ENCODE measurements at places on chromosomes 16 and 17.

DNA sequence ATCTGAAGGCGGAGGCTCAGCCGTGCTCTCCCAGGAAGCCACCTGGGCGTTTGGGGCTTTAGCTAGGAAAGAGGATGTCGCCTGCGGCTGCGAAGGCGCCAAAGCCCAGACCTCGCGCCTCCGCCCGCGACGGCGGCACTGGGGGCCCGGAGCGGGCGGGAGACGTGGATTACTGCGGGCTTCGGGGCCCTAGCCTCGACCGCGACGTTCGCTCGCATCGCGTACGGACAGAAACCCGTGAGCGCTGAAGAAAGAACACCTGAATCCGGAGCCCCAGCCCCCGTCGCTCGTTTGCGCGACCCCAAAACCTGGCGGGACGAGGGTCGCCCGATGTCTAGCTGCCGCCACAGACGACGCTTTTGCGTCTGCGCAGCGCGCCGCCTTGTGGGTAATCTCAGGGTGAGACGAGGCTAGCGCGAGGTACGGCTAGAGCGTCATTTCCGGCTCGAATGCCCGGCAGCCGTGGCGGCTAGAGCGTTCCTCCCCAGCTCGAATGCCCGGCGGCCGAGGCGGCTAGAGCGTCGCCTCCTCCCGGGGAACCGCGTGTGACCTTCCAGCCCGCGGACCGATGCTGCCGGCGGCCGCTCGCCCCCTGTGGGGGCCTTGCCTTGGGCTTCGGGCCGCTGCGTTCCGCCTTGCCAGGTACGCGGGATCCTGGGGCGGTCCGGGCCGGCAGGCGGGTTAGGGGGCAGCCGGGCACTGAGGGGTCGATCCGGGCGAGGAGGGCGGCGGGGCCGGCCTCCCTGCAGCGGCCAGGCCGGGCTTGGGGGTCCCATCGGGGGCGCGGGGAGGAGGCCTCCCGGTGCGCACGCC lies at the start of gene MRPL12:
TSS of gene MRPL12 (plus strand) at position 434 of the 813 bp plus-strand sequence. CDS start at position 569, 135 bp downstream.
- DNase-seq = no peak

GRCh38 chr17:60857556-60858080 lies 180.0 kb downstream of the BCAS3 start:
- no peak for DNase-seq

DNA sequence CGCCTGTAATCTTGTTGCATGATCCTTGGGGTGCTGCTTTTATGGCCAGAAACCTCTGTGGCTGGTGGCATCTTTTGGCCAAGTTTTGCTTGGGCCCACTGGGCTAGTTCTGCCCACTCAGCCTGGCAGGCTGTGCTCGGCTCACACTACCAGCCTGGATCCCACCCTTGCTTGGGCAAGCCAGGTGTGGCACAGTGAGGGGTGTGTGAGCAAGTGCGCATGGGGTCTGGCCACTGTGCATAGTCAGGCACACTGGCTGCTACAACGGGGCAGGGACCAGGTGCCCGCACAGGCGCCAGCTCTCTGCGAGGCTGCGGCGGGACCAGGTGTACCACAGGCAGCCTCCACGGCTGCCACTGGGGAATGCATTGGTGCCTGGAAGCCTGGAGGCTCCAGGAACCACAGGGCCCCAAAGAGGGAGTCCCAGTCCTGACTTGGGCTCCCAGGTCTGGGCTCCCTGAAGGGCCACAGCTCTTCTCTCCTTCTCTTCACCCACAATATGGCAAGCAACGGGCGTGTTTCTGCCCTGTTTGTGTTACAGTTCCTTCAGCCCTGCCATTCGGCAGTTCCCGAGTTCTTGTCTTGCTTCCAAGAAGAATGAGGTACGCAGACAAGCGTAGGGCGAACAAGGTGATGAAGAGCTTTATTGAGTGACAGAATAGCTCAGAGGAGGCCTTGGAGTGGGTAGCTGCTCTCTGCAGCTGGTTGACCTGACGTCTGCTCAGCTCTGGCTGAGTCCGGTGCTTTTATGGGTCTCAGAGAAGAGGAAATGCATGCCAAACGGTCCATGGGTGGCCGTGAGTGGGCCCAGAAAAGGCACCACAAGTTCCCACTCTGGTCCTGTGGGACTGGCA lies 26.7 kb upstream of the PRM1 start:
- no peak for DNase-seq

DNA sequence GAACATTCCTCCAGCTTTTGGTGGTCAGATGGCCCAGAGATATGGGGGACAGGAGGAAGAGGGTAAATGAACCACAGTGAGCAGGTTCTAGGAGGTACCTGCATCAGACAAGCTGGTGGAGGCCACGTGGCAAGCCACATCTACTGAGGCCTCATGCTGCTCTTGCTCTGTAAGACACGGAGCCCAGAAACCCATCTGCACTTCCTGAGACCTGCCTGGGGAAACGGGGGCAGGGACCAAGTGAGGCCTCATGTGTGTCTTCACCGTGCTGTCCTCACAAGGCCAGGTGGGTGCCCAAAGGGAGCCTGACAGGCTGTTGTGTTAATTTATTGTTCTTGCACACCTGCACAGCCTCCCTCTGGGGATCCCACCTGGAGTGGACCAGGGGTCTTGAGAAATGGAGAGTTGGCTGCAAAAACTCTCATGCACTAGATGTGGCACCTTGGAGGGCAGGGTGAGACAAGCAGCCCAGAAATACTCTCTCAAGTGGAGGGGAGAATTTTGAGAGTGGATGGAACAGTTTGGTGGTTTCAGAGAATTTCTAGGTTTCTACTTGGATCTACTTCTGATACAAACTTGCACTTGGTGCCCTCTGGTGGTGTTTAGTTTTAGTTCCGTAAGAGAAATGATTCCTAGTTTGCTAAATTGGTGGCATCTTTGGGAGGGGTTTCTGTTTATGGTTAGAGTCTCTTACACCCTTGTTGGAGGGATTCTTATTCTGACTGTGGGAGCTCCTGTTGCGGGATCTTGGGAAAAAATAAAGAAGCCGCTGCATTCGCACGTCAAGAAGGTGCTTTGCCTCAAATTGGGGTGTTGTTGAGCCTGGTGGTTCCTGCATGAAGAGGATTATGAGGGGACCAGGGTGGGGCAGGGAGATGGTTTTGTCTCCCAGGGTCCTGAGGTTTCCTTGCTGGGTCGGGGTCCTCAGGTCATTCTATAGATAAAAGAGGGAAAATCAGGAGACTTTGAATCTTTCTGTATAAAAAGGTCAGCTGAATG lies 47.5 kb downstream of the SLC6A2 start:
- no peak for DNase-seq

DNA sequence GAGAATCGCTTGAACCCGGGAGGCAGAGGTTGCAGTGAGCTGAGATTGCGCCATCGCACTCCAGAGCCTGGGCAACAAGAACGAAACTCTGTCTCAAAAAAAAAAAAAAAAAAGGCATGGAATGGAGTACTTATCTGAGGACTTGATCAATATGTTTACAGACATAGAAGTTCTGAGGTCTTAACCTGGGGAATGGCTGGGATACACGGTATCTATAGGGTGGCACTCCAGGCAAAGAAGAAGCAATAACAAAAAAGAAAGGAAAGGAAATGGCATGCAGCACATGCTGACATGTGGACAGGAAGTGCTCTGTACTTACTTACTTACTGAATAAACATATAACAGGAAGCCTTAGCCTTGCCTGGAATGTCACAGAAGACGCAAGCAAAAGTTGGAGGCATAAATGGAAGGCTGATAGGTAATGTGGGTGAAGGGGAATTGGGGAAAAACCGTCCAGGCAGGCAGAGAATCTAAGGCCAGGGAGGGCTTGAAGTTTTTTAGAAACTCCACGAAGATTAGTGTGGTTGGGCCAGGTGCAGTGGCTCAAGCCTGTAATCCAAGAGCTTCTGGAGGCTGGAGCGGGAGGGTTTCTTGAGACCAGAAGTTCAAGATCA lies 10.1 kb upstream of the SPOP start:
- no peak for DNase-seq

DNA sequence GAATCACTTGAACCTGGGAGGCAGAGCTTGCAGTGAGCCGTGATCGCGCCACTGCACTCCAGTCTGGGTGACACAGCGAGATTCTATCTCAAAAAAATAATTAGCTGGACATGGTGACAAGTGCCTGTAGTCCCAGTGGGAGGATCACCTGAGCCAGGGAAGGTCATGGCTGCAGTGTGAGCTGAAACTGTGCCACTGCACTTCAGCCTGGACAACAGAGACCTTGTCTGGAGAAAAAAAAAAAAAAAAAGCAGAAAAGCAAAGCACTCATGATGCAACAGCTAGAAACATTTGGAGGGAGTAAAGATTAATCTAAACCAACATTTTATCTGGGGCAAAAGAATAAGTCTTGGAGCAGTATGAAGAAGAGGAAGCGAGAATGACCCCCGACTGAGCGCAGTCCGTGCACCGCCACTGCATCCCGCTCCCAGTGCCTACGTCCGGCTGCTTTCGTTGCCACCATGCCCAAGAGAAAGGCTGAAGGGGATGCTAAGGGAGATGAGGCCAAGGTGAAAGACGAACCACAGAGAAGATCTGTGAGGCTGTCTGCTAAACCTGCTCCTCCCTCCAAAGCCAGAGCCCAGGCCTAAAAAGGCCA lies 8.2 kb downstream of the PRPSAP1 start:
- no peak for DNase-seq

- DNase-seq = no peak
Measured at GRCh38 chr17:36641877-36642845, 40.8 kb downstream of the MRM1 start.

DNA sequence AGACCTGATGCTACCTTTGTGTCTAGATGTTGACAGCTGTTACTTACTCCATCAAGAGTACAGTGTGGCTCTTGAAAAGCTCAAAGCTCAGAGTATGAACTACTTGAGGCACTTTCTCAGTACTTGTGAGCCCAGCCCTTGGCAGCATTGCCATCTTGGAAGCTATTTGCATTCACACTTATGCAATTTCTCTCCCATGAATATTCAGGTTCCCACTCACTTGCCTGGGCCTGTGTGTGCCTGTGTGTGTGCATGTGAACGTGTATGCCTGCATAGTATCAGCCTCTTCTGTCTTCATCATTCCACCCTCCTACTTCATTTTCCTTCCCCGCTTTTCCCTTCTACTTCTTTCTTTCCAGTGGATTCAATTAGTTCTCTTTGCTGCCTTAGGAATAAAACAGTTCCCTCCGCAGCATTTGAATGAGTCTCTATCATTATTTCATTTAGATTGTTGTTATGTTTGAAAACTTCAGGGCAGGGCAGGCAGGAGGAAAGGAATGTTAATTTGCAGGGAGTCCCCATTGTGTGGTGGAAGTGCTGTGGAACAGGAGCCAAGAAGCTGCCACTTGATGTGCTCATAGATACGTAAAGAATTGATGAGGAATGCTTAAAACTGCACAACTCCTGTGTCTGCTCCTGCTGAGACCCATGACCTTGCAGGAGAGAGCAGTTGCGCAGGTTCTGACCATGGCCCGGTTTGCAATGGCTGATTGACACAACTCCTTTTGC lies 58.9 kb downstream of the HS3ST4 start:
- no peak for DNase-seq

- no peak for DNase-seq
Measured at GRCh38 chr17:9465210-9465921, 110.3 kb downstream of the STX8 start.

DNA sequence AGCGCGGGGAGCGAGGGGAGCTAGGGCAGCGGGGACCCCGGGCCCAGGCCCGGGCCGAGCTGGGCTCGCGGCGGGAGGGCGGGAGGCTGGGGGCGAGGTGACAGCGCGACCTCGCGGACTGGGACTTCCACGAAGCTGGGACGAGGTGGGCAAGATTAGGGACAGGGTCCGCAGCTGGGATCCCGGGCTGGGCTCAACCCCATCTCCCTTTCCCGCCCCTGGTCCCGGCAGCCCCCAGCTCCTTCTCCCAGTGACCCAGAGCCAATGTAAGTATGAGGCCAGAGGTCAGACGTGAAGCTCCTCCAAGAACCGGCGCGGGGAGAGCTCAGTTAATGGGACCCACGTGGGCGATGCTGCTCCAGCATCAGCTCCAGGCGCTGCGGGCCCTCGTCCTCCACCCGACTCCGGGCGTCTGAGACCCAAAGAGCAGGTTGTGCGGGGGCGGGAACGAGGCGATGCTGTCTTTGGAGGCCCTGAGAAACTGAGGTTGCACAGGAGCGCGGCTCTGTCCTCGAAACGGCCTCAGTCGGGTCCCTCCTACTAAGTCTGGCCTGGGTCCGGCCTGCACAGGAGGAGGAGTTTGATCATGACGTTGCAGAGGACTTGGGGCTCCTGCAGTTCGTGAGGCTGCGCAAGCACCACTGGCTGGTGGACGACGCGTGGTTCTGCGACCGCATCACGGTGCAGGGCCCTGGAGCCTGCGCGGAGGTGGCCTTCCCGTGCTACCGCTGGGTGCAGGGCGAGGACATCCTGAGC lies 585 bp downstream of the ALOX12 start:
- no peak for DNase-seq

- DNase-seq = no peak
Measured at GRCh38 chr17:3879186-3879585, 13.7 kb downstream of the CAMKK1 start.

DNA sequence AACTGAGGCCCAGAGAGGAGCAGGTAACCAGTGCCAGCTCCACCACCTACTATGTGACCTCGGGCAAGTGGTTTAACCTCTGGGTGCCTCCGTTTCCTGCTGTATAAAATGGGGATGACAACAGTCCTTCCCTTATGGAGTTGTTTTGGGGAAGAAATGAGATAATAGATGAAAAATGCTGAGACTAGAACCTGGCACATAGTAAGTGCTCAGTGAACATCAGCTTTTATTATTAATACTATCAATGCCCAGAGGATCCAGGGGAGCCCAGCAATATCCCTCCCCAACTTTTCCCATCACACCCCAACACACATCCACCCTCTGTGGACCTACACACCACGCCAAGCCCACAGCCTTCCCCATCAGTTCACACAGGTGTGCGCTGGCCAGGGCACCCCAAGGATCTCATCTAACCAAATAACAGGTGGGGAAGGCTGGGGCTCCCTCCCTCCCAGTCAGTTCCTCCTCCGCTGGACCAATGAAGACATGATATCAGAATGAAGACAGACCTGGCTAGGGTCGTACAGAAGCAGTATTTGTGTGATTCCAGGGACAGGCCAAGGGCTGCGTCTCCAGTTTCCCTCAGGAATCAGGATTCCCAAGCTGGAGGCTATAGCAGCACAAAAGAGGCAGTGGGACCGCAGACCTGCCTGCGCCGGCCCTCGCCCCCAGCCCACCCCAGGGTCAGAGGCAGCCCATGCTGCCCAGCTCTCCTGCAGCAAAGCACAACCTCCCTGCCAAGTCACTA lies 1.8 kb downstream of the ATP2A3 start:
- no peak for DNase-seq

DNA sequence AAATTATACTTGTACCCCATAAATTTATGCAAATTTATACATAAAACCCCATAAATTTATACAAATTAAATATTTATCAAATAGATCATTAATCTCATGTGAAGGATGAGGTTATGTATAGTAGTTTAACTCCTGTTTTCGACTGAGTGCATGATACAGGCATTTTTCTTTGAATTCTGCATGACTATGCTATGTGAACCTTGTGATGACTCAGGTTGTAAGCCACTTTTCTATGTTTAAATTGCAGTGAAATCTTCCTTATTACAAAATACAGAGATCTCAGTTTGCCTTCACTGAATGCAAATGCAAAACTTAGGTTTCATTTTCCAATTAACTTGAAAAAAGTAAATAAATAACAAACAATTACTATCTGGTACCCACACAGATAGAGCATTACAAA lies 843.7 kb downstream of the CDH11 start:
- no peak for DNase-seq

GRCh38 chr16:8861563-8862308 lies 7.1 kb downstream of the CARHSP1 start:
- no peak for DNase-seq

Measured in vagina (tissue), 2 donors.